ENCODE measurements at places on chromosomes 3 and 15.

GRCh38 chr15:58444658-58445332 lies 13.0 kb downstream of the LIPC start:
- no peak for DNase-seq

DNA sequence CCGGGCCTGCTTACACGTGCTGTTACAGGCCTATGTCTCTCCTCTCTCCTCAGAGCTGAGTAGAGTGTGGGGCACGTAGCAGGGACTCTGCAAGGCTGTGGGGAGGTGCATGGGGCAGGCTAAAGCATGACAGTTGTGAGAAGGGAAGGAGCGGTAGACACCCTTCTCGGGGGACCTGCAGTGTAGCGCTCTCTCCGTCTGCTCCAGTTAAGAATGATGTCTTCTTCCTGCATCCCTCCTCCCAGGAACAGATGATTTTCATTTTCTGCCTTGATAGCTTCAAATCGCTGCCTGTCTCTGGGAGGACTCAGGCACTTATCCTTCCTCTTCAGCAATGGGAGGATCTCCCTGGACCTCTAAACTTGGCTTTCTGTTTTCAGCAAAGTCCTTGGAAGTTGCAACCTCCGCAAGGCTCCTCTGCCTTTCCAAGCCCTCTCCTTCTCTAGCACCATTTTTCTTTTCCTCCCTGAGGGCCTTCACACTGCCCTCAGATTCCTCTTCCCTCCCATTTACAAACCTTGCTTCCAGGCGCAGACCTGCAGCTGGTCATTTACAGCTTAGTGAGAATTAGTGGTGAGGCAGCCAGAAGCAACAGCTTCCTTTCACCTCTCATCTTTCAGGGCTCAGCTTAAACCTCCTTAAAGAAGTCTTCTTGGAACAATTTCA lies 23.4 kb upstream of the TLE3 start:
- DNase-seq: no peak

GRCh38 chr15:32951736-32952464 lies 234.1 kb downstream of the GREM1 start:
- no peak for DNase-seq

DNA sequence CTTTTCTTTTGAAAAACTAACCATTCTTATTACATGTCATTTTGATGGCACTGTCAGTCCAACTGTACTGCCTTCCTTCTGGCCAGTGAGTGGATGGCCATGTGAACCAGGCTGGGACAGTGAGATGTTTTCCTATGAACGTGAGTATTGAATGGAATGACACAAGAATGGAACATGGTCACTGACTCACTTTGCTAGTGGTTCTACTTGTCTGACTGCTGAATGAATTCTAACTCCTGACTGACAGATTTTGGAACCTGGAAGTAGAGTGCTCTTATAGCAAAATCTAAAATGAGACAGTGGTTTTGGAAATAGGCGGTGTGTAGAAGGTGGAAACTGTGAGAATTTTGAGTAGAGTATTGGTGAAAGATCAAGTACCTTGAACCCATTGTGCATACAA lies 606.9 kb upstream of the KCNMB2 start:
- no peak for DNase-seq

DNA sequence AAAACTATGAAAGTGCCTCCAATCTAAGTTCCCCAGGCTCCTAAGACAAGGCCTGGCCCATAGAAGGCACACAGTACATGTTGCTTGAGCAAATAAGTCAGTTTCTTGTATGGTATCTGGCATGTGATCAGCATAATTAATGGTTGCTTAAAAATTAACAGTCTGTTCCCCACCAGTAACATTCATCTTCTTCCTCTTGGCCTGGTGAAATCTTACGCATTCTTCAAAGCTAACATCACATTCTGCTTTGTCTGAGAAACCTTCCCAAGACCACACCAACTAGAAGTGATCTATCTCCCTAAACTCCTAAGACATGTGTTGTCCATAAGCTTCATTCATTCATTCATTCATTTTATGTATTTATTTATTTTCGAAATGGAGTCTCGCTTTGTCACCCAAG lies 48.1 kb downstream of the LIPC start:
- DNase-seq: no peak

DNA sequence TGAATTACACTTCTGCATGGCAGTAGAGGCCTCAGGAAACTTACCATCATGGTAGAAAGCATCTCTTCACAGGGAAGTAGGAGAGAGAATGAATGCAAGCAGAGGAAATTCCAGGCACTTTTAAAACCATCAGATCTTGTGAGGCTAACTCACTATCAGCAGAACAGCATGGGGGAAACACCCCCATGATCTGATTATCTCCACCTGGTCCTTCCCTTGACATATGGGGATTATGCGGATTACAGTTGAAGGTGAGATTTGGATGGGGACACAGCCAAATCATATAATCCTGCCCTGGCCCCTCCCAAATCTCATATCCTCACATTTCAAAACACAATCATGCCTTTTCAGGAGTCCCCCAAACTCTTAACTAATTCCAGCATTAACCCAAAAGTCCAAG lies 691.1 kb downstream of the SI start:
- DNase-seq: no peak

- no peak for DNase-seq
Measured at GRCh38 chr15:70197318-70197944, 99.7 kb upstream of the TLE3 start.

Data from renal cortex interstitium (tissue), 15 donors.